ENCODE measurements at places on chromosomes 7 and 10. TPM values are rescaled to one million over a fixed set of nuclear protein-coding genes. Genes with fewer than 3 reads are reported as not detected.

ITGA8 gene
- 1.7 TPM for polyA plus RNA-seq

ADAM12 gene
- 0.71 TPM for polyA plus RNA-seq

DLX5 gene
- polyA plus RNA-seq: 0.14 TPM

FHIP2A gene
- polyA plus RNA-seq: 6.4 TPM

HNRNPA2B1 gene
- polyA plus RNA-seq: 509 TPM

RAMP3 gene
- polyA plus RNA-seq: 21.6 TPM

NRG3 gene
- not detected for polyA plus RNA-seq

CLRN3 gene
- polyA plus RNA-seq: not detected

EPO gene
- 0.06 TPM for polyA plus RNA-seq

KIAA1217 gene
- 3.0 TPM for polyA plus RNA-seq

UNC5B gene
- polyA plus RNA-seq: 0.74 TPM

LRRC4 gene
- 0.78 TPM for polyA plus RNA-seq

OR2A12 gene
- polyA plus RNA-seq: not detected

CPXM2 gene
- 3.7 TPM for polyA plus RNA-seq

GFRA1 gene
- 0.52 TPM for polyA plus RNA-seq

CPA2 gene
- 0.13 TPM for polyA plus RNA-seq

DNAJC12 gene
- 0.70 TPM for polyA plus RNA-seq

SDK1 gene
- polyA plus RNA-seq: 3.2 TPM

LRRC72 gene
- polyA plus RNA-seq: not detected

GPR15LG gene
- polyA plus RNA-seq: 0.16 TPM

SEC61A2 gene
- polyA plus RNA-seq: 3.1 TPM

BTBD16 gene
- polyA plus RNA-seq: not detected

HMX3 gene
- polyA plus RNA-seq: not detected

CALML5 gene
- polyA plus RNA-seq: not detected

SMNDC1 gene
- polyA plus RNA-seq: 10.3 TPM

SHTN1 gene
- 5.1 TPM for polyA plus RNA-seq

GRID2IP gene
- 0.16 TPM for polyA plus RNA-seq

CCNY gene
- 21.1 TPM for polyA plus RNA-seq

PAPOLB gene
- polyA plus RNA-seq: not detected

USP54 gene
- 1.1 TPM for polyA plus RNA-seq

NAT16 gene
- polyA plus RNA-seq: not detected

PRKCQ gene
- polyA plus RNA-seq: 2.5 TPM

PSD gene
- polyA plus RNA-seq: 1.1 TPM

PARP12 gene
- 68.4 TPM for polyA plus RNA-seq

FOXP2 gene
- polyA plus RNA-seq: 0.11 TPM

CPA4 gene
- polyA plus RNA-seq: 0.64 TPM

ANKRD2 gene
- 0.10 TPM for polyA plus RNA-seq

HOXA10 gene
- polyA plus RNA-seq: 0.22 TPM

FAM25G gene
- not detected for polyA plus RNA-seq

BRAT1 gene
- 26.6 TPM for polyA plus RNA-seq

LRIT1 gene
- not detected for polyA plus RNA-seq

EN2 gene
- 0.03 TPM for polyA plus RNA-seq

CALHM3 gene
- polyA plus RNA-seq: not detected

NEUROG3 gene
- polyA plus RNA-seq: 0.06 TPM

OPN4 gene
- polyA plus RNA-seq: not detected

SPRN gene
- polyA plus RNA-seq: 0.58 TPM

VPS37D gene
- polyA plus RNA-seq: 0.86 TPM

ACTL6B gene
- not detected for polyA plus RNA-seq

MEOX2 gene
- 0.50 TPM for polyA plus RNA-seq

RASSF4 gene
- polyA plus RNA-seq: 61.0 TPM

FAM237B gene
- not detected for polyA plus RNA-seq
